Lower lobe of right lung (tissue), 2 donors: ENCODE measurements at places on chromosomes 11 and 22. TPM values are rescaled to one million over a fixed set of nuclear protein-coding genes. Genes with fewer than 3 reads are reported as not detected.
A peak's percentile ranks its signal among the peaks of the same experiment; 100 is the strongest.

Gene NFAM1
- total RNA-seq: 21.8 TPM

Gene GRAP2
- 9.5 TPM for total RNA-seq

DNA sequence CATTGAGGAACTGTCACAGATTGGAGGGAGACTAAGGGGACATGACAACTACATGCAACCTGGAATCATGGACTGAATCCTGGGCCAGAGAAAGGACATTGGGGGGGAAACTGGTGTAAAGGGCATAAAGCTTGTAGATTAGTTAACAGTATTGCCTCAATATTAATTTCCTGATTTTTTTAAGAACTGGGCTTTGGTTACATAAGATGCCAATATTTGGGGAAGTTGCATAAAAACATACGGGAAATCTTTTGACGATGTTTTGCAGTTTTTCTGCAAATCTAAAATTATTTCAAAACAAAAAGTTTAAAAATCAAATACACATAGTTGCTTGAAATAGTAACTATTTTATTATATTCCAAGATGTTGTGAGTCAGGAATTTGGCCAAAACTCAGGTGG, 2.9 kb upstream of the FOLR3 start:
- no peaks in the 10 kb centered on the region for H3K27me3 ChIP-seq
- DNase-seq: no peak

GRCh38 chr11:19365743-19366410, 125.1 kb upstream of the E2F8 start:
- no peak for DNase-seq
- H3K27ac ChIP-seq: no peak overlapping the region
- no peak overlapping the region for H3K4me3 ChIP-seq
- peaks cover 19% of the 10 kb centered on the region for H3K4me1 ChIP-seq
- no peaks in the 10 kb centered on the region for H3K36me3 ChIP-seq
- H3K27me3 ChIP-seq: no peaks in the 10 kb centered on the region

- no peaks in the 10 kb centered on the region for H3K36me3 ChIP-seq
- H3K4me1 ChIP-seq: peaks cover 66% of the 10 kb centered on the region
- peak; percentile 60 for DNase-seq
- H3K4me3 ChIP-seq: peak overlapping the region; percentile 64
Observed at GRCh38 chr22:46043816-46044620, 67.1 kb upstream of the WNT7B start.

DNA sequence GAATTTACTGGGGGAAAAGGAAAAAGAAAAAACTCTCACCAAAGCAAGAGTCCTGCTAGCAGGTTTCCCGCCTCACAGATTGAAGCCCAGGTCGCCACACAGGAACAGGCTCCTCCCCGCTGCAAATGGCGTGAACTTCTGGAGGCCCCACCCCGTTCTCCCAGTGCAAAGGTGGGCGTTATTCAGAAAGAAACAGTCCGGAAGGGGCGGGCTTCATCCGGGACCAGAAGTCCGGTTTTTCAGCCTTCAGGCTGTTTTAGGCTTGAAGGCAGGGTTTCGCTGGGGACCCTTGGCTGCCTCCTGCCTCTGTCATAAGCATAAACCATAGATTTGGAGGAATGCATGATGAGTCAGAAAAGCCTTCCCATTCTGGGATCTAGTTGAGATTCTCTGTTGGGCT, 148.3 kb upstream of the POU2AF2 start:
- H3K4me3 ChIP-seq: peak overlapping the region; percentile 45
- DNase-seq: peak; percentile 76
- no peak overlapping the region for H3K27ac ChIP-seq
- H3K36me3 ChIP-seq: no peaks in the 10 kb centered on the region
- no peaks in the 10 kb centered on the region for H3K4me1 ChIP-seq

- no peaks in the 10 kb centered on the region for H3K36me3 ChIP-seq
- no peak for DNase-seq
- no peak overlapping the region for H3K4me3 ChIP-seq
- no peaks in the 10 kb centered on the region for H3K4me1 ChIP-seq
- no peak overlapping the region for H3K27ac ChIP-seq
Observed at GRCh38 chr11:112795911-112796649, 165.1 kb upstream of the NCAM1 start.

- no peak for DNase-seq
- no peaks in the 10 kb centered on the region for H3K27me3 ChIP-seq
- peak overlapping the region; percentile 53 for H3K27ac ChIP-seq
- H3K4me3 ChIP-seq: no peak overlapping the region
- H3K36me3 ChIP-seq: no peaks in the 10 kb centered on the region
Observed at GRCh38 chr11:62018981-62019664, 51.7 kb upstream of the FTH1 start.
